ENCODE measurements at places on chromosomes 2 and 18.

DNA sequence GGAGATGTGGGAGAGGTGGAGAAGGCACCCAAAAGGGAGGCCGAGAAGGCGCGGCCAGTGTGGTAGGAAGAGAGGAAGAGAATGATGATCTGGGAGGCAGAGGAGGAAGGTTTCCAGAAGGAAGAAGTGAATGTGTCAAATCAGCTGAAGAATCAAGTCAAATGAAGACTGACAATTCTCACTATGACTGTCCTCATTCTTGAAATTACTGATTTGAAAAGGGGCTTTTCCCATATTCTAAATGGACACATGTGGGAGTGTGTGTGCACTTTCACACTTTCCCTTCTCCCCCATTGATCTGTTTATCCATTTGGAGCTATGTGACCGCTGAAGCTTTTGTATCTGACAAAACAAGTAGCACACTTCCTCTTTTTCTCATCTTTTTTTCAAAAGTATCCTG lies 6.1 kb downstream of the AFF3 start:
- no peaks in the 10 kb centered on the region for H3K36me3 ChIP-seq
- DNase-seq: no peak
- H3K4me3 ChIP-seq: no peak overlapping the region
- no peaks in the 10 kb centered on the region for H3K4me1 ChIP-seq

GRCh38 chr18:35247412-35248249 lies 6.8 kb downstream of the ZNF397 start:
- no peaks in the 10 kb centered on the region for H3K27me3 ChIP-seq
- no peak for DNase-seq
- H3K36me3 ChIP-seq: peaks cover 56% of the 10 kb centered on the region
- no peak overlapping the region for H3K4me3 ChIP-seq

- DNase-seq: no peak
- H3K36me3 ChIP-seq: no peaks in the 10 kb centered on the region
- no peaks in the 10 kb centered on the region for H3K4me1 ChIP-seq
- no peak overlapping the region for H3K4me3 ChIP-seq
Observed at GRCh38 chr2:204748286-204748685, 203.0 kb downstream of the PARD3B start.

GRCh38 chr18:39913672-39914366 lies 2041.2 kb upstream of the PIK3C3 start:
- H3K4me3 ChIP-seq: no peak overlapping the region
- no peaks in the 10 kb centered on the region for H3K27me3 ChIP-seq
- H3K36me3 ChIP-seq: no peaks in the 10 kb centered on the region
- no peaks in the 10 kb centered on the region for H3K4me1 ChIP-seq

- no peak for DNase-seq
- H3K27me3 ChIP-seq: no peaks in the 10 kb centered on the region
- no peaks in the 10 kb centered on the region for H3K4me1 ChIP-seq
- H3K27ac ChIP-seq: no peak overlapping the region
- no peaks in the 10 kb centered on the region for H3K36me3 ChIP-seq
Observed at GRCh38 chr2:215238485-215239098, 73.3 kb upstream of the ATIC start.

Measured in thoracic aorta (tissue), 2 donors.